Right renal cortex interstitium (tissue), 3 donors: ENCODE measurements at places on chromosomes 6 and 20. TPM values are rescaled to one million over a fixed set of nuclear protein-coding genes. Genes with fewer than 3 reads are reported as not detected.
A peak's percentile ranks its signal among the peaks of the same experiment; 100 is the strongest.

CEP85L gene
- 8.6 TPM for polyA plus RNA-seq

LAMP5 gene
- polyA plus RNA-seq, result 7.2 TPM

ZSCAN31 gene
- polyA plus RNA-seq, result 11.8 TPM

GSTA2 gene
- polyA plus RNA-seq, result 0.15 TPM

TSPO2 gene
- polyA plus RNA-seq, result 0.35 TPM

FOXF2 gene
- 0.14 TPM for polyA plus RNA-seq

CRIP3 gene
- 2.6 TPM for polyA plus RNA-seq

THBD gene
- polyA plus RNA-seq, result 5.2 TPM

OPN5 gene
- 0.50 TPM for polyA plus RNA-seq

GRCh38 chr20:48064929-48065328 is 279.6 kb upstream of the SULF2 start:
- no peak for DNase-seq

GRCh38 chr6:43964659-43965570 is 162.3 kb downstream of the MRPL14 start:
- no peak for DNase-seq

GRCh38 chr20:21395051-21395665 is 2.2 kb downstream of the NKX2-4 start:
- DNase-seq, result no peak

DNA sequence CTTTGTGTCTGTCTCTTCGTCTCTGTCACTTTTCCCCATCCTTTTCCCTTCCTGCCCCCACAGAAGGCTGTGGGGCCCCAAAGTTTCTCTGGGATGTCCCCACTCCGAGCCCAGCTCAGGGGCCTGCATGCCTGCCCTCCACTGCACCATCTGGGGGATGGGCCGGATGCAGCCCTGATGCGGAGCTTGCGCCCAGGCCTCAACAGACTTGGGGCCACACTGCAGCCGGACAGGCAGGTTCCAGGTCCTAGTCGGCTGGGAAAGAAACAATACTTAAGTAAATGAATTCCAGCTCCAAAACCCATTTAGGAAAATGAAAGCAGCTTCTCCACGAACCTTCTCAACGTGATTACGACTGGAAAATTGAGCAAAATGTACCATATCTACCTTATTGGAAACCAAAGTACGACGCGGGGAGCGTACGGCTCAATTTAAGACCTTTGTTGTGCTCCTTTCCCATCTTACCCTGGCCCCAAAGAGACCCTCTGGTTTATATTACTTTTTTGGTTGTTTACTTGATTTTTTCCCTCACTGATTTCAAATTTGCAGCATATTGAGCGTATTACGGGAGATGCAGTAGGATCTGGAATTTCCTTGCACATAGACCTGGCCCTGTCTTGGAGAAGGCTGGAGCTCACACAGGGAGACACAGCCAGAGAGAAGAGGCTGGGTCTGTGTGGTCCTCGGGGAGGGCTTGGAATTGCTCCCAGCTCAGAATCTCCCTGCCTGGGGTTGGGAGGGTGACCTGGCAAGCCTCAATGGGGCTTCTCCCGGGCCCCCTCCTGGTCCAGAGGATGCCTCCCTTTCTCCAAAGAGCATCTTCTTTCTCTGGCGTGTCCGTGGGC is 8.0 kb downstream of the FOXC1 start:
- no peak for DNase-seq

DNA sequence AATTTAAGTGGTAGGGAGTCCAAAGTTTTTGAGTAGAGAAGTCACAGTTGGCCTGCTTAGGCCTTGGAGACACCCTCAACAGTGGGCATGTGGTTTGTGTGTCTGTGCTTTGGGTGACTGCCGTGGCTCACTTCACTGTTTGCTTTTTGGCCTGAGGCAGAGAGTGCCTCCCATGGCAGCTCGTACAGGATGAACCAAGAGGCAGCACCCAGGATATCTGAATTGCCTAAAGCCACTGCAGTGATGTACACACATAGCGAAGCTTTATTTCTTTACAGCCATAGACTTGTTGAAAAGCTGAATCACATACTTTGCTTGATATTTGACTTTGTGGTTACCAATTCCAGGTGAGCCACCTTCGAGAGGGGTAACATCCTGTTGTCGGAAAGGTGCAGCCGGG is 21.6 kb downstream of the RREB1 start:
- no peak for DNase-seq

- no peak for DNase-seq
Observed at GRCh38 chr20:53769041-53769440, 175.4 kb upstream of the ZNF217 start.

DNA sequence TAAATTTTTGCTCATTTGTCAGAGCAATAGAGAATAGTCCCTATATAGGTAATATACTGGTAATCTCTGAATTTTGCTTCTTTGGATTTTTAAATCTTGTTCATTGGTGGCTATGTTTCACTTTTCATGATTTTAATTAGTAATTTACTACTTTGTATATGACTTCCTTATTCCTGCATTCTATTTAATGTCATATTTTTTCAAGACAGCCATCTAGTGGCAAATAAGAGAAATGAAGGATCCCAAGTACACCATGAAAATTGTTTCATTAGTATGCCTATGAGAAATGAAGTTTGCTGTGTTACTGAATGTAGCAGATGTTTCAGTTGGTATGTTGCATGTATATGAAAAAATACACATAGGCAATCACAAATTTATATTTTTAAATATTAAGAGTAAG is 82.4 kb downstream of the ZNF292 start:
- DNase-seq, result no peak

DNA sequence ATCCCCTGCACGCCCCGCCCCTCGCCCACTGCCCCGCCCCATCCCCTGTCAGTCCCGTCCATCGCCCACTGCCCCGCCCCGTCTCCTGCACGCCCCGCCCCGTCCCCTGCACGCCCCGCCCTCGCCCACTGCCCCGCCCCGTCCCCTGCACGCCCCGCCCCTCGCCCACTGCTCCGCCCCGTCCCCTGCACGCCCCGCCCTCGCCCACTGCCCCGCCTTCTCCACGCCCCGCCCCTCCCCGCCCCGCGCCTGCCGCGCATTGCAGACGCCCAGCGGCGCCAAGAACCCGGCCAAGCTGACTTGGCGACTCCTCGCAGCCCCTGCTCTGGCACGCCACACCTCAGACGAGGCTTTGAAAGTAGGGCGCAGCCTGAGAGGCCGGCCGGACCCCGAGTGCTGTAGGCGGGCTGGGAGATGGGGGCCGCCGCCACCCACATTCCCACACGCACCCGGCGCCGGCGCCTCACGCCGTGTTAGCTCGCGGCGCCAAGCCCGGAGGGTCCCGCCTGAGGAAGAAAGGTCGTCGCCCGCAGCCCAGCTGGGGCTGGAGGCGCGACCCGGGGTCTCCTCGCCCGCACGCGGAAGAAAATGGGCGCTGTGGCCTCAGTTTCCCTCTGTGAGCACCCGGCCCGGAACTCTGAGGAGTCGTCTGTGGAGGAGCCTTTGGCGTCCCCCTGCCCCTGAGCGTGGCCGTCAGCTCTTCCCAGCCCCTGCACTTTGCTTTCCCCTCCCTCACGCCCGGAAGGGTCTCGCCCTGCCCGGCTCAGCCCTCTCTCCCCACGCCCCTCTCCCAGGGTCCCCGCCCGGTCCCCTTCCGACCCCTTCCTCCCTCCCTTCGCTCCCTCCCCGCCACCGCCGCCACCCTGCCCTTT is at the start of gene RAD21L1:
TSS of gene RAD21L1 (plus strand) at position 262 of the 872 bp plus-strand sequence. CDS start 2,410 bp downstream, outside the sequence.
- no peak for DNase-seq

- no peak for DNase-seq
Observed at GRCh38 chr20:33649201-33649681, 12.9 kb upstream of the C20orf144 start.

- no peak for DNase-seq
Observed at GRCh38 chr6:143877584-143878271, 13.5 kb downstream of the ZC2HC1B start.

GRCh38 chr6:73980096-73980495 is 284.1 kb downstream of the CD109 start:
- DNase-seq, result no peak

GRCh38 chr20:5191829-5192569 is 65.2 kb downstream of the CDS2 start:
- DNase-seq, result peak; percentile 50

DNA sequence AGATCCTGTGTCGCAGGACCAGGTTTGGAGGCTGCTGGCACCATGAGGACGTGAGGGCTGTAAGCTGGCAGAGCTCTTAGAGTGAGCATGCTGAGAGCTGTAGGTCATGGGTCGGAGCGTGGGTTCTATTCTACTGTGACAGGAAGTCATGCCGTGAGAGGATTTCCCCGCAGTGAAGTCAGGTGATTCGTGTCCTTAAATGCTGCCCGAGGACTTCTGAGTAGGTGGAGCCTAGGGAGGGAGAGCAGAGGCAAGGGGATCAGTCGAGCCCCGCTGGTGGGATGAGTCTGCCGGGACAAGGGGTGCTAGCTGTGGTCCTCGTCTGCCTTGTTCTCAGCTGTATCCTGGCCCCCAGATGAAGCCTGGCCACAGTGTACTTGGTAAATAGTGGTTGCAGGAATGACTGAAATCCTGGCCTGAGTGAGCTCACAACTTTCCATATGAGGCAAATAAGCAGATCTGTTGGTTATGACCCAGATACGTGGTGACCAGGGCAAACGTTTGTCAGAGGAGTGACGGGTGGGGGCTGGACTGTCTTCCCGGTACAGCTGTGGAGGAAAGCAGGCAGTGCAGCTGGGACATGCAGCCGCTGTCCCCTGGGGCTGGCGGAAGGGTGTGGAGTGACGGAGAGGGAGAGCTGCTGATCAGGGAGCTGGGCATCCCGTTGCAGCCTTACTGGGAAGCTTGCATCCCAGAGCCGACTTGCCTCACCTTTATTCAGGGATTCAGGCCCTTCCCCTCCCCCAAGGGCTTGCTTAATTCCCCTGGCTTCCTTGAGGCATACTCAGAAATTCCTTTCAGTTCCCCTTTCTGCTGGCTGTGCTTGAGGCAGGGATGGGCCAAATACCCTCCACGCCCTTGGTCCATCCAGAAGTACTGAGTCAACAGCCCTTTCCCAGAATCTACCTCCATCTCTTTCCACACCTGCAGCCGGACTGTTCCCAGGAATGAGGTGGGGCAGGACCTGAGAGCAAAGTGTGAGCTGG is 250.9 kb upstream of the RREB1 start:
- DNase-seq, result no peak

DNA sequence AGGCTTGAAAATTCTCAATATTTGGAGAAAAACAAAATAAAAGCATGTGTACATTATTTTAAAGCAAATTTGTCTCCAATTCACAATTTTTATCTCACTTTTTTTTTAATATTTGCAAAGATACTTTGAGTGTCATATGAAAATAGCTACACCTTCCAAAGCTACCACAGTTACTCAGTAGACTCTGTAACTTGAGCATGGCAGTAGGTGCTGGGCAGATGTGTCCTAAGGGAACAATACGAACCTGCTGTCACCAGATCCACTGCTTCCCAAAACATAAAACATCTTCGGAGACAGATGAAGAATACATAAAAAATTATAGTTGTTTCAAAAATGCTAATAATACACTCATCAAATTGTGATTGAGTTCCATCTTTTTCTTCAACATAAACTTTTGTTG is 10.6 kb downstream of the WDR27 start:
- DNase-seq, result no peak

- no peak for DNase-seq
Observed at GRCh38 chr20:9626357-9626756, 112.0 kb downstream of the LAMP5 start.

DNA sequence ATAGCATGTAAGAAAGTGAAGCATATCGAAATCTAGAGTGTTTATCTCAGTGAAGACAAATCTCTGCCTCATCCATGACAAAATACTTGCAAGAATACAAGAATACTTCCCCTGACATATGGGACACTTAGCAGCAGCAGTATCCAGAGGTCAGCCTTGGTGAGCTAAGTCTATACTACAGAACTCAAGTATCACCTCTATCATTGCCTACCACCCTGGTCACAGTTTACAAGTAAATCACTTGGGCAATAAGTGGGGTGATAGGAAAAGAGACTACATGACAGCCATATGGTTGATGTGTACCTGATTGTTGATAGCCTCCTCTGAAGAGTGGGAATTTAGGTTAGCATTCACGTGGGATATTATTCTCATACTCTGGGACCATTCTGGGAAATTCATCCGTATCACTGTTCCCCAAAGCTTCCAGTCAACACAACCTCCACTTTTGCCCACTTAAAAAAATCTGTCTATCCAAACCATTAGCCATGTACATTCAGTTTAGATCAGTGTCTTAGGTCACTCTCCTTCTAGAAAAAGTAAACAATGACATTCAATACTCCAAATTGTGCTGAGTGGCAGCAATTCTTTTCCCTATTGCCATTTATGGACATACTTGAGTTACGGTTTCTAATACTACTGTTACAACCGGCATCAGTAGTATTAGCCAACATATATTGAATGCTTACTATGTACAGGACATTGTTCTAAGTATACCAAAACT is 118.2 kb upstream of the PRSS16 start:
- DNase-seq, result no peak

GRCh38 chr20:64228086-64228653 is 27.4 kb upstream of the PCMTD2 start:
- DNase-seq, result no peak

DNA sequence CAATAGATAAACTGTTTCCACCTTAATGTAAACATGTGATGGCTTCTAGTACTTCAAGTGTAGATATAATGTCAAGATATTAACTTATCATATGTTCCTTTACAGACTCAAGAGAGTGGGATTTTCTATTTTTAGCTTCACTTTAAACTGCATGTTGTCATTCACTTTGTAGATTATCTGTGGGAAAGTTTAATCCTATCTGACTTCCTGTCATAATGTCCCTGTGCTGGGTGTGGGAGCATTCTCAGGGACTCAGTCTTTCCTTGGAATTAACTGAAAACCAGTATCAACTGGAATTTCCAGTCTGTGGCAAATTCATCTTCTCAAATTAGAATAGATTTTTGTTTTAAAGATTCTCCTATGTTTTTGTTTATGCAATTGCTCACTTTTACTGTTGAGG is 226.1 kb upstream of the FERMT1 start:
- no peak for DNase-seq

- no peak for DNase-seq
Observed at GRCh38 chr6:150634176-150634963, 34.7 kb downstream of the PLEKHG1 start.

DNA sequence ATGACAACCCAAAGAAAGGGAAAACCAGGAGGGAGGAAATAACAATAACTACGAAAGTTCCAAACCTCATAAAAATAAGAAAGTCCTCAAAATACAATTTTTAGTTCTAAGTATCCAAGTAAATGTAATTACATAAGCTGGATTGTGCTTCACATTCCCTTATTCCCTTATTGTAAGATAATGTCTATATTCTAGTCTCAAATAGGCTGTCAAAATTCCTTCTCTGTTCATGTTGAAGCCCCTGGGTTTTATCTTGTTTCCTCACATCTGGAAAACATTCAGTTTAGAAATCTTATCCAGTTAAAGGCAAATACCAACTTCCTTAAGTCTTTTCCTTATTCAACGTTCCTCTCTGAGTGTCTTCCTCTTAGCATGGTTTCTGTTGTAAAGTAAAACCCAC is 282.3 kb downstream of the CD109 start:
- DNase-seq, result no peak

- DNase-seq, result no peak
Observed at GRCh38 chr20:20551409-20551808, 161.0 kb downstream of the RALGAPA2 start.

DNA sequence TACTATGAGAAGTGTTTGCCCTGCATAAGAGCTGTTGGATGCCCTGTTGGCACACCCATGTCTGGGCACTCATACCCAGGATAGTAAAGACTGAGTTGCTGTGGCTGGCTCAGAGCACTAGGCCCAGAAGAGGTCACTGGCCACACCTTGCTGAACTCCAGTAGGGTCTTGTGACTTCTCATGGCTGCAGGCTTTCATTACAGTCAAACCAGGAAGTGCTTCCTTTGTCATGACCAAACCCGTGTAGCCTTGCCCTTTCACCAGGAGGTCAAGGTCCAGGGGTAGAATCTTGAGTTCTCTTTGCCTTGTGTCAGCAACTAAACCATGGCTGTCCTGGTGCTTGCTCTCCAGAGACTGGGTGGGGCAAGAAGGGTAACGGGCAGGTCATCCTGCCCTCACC is 49.5 kb downstream of the CD164 start:
- no peak for DNase-seq
